ENCODE measurements at places on chromosomes 11 and 22. TPM values are rescaled to one million over a fixed set of nuclear protein-coding genes. Genes with fewer than 3 reads are reported as not detected.

- no peak for DNase-seq
Observed at GRCh38 chr11:46865340-46865739, 19.3 kb upstream of the CKAP5 start.

GRCh38 chr11:44782478-44782877 is 55.7 kb downstream of the TSPAN18 start:
- no peak for DNase-seq

DNA sequence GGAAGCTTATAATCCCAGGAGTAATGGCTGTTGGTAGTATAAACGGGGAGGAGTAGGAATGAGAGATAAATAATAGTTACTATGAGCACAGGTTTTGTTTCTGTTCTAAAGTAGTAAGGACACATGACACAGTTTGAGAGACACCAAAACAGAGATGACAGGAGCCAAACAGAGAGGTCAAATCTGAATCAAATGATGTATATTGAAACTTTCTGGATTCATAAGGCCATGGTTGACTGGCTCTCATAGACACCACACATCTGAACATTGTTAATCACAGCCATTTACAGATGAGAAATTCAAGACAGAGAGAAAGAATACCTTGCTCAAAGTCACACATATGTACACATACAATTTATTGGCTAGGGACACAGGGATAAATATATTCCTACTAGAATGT is 63.4 kb upstream of the UCP3 start:
- no peak for DNase-seq

DNA sequence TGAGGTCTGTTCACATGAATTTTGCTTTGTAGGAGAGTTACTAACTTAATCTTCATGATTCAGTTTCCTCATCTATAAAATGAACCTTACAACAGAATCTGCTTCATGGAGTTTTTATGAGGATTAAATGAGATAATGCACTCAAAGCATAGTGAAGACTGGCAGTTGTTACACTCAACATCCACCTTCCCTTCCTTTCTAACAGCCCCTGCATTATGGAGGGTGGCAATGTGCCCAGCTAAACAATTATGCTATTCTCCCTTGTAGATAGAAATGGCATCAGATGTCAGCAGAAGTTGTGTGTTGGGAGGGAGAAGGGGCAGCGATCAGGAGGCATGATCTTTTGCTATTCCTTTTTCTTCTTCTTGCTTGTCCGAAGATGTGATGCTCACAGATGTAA is 6.5 kb downstream of the POU2AF1 start:
- DNase-seq, result no peak

Gene GALNT18
- total RNA-seq, result 5.7 TPM

DNA sequence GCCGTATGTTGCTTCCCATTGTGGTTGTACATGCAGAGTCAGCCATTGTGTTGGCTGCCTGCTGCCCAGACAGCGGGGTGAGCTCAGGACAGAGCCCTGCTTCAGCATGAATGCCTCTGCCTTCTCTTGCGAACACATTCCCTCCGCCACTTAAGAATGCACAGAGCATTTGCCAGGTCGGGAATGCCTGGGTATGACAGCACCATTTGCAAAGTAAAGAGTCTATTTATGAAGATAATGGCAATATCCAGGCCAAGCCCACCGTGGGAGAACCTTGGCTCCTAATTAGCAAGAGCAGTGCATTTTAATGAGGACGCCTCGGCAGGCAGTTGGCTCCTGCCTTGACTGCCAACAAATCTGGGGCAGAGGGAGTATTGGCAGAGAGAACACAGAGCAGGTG is 62.5 kb upstream of the SORL1 start:
- DNase-seq, result no peak

GRCh38 chr11:88114486-88115045 is 60.7 kb downstream of the RAB38 start:
- no peak for DNase-seq

- DNase-seq, result no peak
Observed at GRCh38 chr22:26316732-26317285, 112.3 kb upstream of the ASPHD2 start.

DNA sequence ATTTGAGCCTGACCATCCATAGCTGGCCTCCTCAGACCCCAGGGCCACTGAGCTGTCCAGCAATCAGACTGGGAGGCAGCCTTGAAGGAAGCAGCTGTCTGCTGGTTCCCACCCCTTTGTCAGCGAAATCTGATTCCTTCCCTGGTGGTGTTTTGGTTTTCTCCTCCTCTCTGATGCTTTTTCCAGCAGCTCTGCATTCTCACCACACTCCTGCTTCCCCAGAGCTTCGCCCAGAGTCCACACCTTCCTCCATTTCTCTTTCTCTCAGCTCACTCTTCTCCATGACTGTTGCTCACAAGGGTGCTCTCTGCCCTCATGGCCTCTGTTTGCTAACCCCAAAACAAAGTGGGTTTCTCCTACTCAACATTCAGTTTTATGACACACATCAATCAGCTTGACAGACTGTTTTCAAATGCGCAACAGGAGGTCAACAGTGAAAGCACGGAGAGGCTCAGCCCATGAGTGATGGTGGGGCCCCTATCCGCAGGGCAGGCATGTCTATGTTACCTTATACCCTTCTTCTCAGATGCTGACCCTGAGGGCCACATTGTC is 130.6 kb upstream of the MTNR1B start:
- no peak for DNase-seq

- no peak for DNase-seq
Observed at GRCh38 chr11:10456519-10456918, 1.5 kb downstream of the AMPD3 start.

Gene APOA5
- total RNA-seq, result 0.15 TPM

- DNase-seq, result no peak
Observed at GRCh38 chr11:61341706-61342105, 8.7 kb downstream of the TKFC start.

DNA sequence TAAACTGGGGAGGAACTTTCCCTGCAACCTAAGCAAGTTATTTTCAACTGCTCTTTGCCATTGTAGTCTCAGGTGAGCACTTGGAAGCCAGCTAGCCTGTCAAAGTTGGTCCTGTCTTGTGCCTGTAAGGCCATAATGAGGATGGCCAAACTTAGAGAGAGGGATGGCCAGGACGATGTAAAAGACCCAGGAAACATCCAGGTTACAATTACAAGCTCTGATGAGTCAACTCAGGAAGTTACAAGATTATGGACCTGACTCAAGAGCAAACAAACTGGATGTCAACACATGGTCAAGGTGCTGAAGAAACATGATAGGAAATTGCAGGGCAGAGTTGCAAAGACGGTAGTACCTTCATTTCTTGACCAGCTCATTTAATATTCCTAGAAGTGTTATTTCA is 1.6 kb downstream of the GTPBP1 start:
- DNase-seq, result no peak

GRCh38 chr11:74953451-74953850 is 4.4 kb downstream of the SPCS2 start:
- no peak for DNase-seq

- no peak for DNase-seq
Observed at GRCh38 chr11:8442301-8442700, 151.7 kb downstream of the STK33 start.

Gene TOLLIP
- 23.7 TPM for total RNA-seq

Gene POTEH
- total RNA-seq, result not detected

GRCh38 chr11:44229098-44229497 is 80.8 kb downstream of the ALX4 start:
- no peak for DNase-seq

DNA sequence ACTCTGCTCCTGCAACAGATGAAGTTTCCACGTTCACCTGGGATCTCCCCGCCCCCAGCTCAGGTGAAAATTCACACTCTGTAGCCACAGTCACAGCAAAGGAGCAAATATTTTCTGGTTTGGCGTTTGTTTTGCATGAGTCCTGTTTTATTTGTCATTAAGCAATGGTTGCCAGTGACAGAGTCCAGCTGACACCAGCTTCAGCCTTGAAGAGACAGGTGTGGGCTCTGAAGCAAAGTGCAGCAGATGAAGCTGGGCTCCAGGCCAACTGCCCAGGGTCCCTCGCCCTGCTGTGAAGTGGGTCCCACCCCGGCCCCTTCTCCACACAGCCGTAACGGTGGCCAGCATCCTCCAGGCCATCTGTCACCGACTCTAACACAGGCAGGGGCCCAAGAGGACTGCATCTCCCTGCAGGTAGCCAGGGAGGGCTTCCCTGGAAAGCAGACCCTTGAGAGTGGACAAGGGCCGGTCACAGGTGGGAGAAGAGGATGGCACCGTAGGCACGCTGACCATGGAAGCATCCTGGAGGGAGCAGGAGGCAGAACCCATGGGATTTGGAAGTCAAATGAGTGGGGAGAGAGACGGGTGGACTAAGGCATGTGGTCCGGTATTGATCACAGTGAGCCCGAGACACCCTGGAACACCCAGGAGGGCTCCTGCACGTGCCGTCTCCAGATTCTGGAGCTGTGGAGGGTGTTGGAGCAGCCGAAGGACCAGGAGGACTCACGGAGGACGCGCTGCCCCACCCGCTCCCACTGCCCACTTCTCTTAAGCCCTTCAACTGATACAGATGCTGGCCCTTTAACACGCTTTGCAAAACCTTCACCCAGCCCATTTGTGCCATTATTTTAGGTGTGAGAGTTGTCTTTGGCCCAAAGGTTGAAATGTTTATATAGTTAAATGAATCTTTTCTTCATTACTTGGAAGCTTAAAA is 294.5 kb downstream of the BRD1 start:
- DNase-seq, result no peak

Gene EFCAB6
- total RNA-seq, result 1.5 TPM

- DNase-seq, result no peak
Observed at GRCh38 chr22:36223504-36223903, 15.8 kb downstream of the APOL2 start.

GRCh38 chr11:104588970-104589369 is 309.3 kb downstream of the CASP12 start:
- no peak for DNase-seq

DNA sequence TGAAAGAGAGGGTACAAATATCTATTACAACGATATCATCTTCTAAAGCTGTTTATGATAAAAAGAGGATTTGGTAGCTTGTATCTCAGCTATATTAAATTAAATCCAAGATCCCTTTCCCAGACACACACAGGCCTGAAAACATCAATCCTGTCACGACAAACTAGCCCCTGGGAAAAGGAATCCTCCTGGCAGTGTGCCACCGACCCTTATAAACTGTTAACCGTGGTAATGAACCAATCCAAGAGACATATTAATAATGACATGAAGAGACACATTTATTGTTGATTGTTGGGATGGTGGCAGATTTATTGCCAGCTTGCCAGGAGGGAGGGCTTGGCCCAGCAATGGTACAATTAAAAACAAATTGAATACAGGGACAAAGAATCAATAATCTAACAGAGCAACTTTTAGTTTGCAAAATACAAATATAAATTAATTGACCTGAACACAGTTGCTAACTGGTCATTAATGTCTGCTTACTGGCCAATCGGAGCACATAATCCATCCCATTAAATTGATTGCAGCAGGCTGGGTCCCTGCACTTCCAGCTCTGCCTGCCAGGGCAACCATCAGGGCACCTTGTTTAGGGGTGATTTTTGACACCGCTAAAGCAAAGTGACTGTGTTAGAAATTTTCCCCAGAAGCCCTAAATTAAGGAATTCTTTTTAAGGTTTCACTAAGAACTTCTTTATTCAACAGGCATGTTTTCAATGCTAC is 887.6 kb downstream of the OPCML start:
- DNase-seq, result no peak

DNA sequence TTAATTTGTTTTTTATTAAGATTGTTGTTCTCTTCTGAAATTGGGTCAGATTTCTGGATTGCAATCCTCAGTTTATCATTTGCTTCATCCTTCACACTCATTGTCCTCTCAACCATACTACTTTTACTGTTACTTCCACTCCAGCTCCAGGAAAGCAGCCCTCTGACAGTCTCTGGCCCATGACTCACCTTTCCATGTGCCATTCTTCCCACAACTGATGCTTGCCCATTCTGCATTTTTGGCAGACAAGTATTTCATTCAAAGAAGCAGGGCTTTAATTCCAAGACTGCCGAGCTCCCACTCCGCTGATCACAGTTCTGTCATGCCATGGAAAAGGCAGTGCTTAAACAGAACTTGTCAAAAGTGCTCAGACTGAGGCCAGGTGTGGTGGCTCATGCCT is 139.2 kb downstream of the WNT11 start:
- DNase-seq, result no peak

Gene OR51Q1
- total RNA-seq, result not detected

DNA sequence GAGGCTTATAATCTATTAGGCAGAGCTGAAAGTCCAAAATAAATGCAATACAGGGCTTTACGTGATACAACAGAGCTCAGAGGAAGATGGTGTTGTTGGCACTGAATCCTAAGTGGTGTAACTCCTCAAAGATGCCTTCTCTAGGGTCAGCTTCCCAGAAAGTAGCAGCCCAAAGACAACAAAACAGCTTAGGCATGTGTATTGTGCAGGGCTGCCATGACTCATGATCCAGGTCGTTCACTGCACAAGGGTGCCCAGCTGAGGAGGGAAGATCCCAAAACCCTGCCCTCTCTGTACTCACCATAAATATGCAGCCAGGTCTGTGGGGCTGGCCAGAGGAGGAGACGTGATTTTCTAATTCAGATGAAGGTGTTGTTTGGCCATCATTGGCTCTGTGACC is 59.4 kb upstream of the NNMT start:
- no peak for DNase-seq

- DNase-seq, result no peak
Observed at GRCh38 chr11:9700105-9700801, 36.4 kb downstream of the SWAP70 start.

GRCh38 chr11:95253141-95253540 is 22.1 kb upstream of the SESN3 start:
- no peak for DNase-seq

DNA sequence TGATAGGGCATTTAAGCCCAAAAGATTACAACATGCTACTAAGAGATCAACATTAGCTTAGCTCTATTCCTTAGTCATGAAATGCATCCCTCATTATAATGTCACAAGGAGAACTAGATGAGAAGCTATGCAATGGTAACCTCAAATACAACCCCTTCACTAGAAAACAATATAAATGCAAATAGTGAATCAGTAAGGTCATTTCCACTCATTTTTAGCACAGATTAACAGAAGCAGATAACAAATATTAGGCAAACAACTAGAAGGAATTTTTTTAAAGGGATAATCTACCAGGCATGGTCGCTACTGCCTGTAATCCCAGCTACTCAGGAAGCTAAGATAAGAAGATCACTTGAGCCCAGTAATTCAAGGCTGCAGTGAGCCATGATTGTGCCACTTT is 28.2 kb downstream of the SIK3 start:
- no peak for DNase-seq

All from H1 (cell line).